ENCODE measurements at places on chromosomes 1 and 21. TPM values are rescaled to one million over a fixed set of nuclear protein-coding genes. Genes with fewer than 3 reads are reported as not detected.
A peak's percentile ranks its signal among the peaks of the same experiment; 100 is the strongest.

GRCh38 chr1:43121256-43121900 is 50.7 kb downstream of the EBNA1BP2 start:
- no peaks in the 10 kb centered on the region for H3K27me3 ChIP-seq
- no peak overlapping the region for H3K4me3 ChIP-seq
- H3K36me3 ChIP-seq = no peaks in the 10 kb centered on the region
- no peaks in the 10 kb centered on the region for H3K4me1 ChIP-seq
- DNase-seq = no peak

GRCh38 chr1:50978144-50978851 is 8.3 kb downstream of the CDKN2C start:
- H3K27me3 ChIP-seq = peaks cover 76% of the 10 kb centered on the region
- peak overlapping the region; percentile 55 for H3K27ac ChIP-seq
- DNase-seq = peak; percentile 51
- peak overlapping the region; percentile 58 for H3K4me3 ChIP-seq
- H3K36me3 ChIP-seq = peaks cover 8% of the 10 kb centered on the region
- peaks cover 22% of the 10 kb centered on the region for H3K4me1 ChIP-seq

DNA sequence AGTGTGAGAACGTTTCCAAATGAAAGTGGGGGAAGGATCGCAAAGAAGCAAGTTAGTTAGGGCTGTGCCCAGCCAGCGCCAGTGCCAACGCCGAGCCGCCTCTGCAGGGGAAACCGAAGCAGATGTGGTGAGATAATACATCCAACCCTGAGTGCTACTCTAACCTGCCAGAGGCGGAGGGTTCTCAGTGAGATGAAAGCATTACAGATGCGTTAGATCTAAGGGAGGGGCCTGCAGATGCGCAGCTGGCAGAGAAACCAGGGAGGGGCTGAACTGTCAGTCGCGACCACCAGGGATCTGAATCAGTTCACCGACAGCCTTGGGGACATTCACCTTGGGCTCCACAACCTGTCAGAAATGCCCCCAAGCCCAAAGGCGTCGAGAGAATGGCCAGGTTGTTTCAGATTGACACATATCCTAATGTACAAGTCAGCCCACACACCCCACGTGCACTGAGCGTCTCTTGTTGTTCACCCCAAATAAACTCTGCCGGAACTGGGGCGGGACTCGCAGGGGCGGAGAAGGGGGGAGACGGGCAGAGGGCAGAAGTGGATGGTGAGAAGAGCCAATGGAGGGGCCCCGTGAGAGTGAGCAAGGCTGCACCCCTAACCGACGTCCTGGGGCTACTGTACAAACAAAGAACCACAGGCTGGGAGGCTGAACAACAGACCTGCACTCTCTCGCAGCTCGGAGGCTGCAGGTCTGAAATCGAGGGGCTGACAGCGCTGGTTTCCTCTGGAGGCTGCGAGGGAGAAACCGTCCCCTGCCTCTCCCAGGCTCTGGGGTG is 8.7 kb upstream of the UMODL1 start:
- peaks cover 20% of the 10 kb centered on the region for H3K4me1 ChIP-seq
- H3K4me3 ChIP-seq = peak overlapping the region; percentile 68
- no peaks in the 10 kb centered on the region for H3K27me3 ChIP-seq
- no peaks in the 10 kb centered on the region for H3K36me3 ChIP-seq

- H3K4me1 ChIP-seq = no peaks in the 10 kb centered on the region
- no peaks in the 10 kb centered on the region for H3K36me3 ChIP-seq
- H3K4me3 ChIP-seq = no peak overlapping the region
- no peak overlapping the region for H3K27ac ChIP-seq
- no peak for DNase-seq
- no peaks in the 10 kb centered on the region for H3K27me3 ChIP-seq
These were observed 65.5 kb downstream of the MAN1C1 start for GRCh38 chr1:25682059-25682601.

DNA sequence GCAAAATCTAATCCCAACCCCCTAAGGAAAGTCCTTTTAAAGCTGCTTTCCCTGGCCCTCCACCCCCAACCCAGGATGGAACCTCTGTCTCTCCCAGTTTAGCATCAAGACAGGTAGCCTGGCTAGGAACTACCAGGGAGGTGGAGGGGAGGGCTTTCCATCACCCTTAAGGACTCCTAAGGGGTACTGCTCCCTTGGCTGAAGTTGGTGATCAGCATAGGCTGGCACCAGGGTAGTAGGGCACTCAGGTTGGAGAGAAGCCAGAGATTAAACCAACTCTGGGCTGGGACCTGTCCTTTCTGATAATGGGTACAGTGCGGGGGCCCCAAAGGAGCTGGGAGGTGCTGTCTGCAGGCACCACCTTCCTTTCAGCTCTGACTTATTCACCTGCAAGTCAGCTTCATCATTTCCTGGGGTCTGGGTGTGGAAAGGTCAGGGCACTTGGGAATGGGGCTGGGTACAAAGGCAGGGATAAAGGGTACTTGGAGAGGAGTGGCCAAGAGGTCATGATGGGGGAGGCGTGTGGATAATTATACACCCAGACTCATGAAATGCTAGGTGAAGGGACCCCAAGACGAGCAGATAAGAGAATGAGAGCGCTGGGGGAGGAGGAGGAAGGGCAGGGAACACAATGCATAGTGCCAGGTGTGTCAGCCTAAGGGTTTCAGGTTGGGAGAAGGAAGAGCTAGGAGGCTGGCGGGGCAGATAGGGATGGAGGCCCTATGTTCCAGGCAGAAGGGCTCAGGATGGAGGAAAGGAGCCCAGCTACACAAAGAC is 1.2 kb downstream of the ARHGEF2 start:
- no peak for DNase-seq
- H3K4me3 ChIP-seq = peak overlapping the region; percentile 97
- peak overlapping the region; percentile 91 for H3K27ac ChIP-seq
- H3K27me3 ChIP-seq = no peaks in the 10 kb centered on the region
- peaks cover 84% of the 10 kb centered on the region for H3K4me1 ChIP-seq

DNA sequence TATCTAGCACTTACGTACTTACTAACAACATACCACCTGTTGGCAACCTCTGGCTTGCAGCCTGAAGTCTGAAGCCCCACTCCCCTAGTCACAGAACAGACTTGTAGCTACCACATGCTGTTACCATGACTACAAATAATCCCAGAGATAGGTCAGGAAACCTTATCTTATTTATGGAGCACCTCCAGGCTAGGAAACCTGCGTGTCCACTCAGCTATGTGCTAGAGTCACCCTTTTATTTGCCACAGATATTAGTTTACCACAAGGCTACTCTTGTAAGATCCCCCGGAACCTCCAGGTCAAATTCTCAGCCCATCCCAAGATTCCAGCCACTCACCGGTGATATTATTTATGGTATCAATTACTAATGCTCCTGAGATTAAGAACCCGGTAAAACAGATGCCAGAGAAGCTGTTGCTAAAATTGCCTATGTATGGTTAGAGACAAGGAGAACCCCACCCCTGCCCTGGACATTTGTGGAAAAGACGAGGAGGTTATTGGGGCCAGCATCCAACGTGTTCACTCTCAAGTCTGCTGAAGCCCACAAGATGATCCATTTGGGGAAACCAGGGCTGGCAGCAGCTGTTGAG is 116.5 kb downstream of the TBX15 start:
- no peaks in the 10 kb centered on the region for H3K27me3 ChIP-seq
- H3K27ac ChIP-seq = no peak overlapping the region
- no peak for DNase-seq
- no peaks in the 10 kb centered on the region for H3K36me3 ChIP-seq
- no peak overlapping the region for H3K4me3 ChIP-seq

DNA sequence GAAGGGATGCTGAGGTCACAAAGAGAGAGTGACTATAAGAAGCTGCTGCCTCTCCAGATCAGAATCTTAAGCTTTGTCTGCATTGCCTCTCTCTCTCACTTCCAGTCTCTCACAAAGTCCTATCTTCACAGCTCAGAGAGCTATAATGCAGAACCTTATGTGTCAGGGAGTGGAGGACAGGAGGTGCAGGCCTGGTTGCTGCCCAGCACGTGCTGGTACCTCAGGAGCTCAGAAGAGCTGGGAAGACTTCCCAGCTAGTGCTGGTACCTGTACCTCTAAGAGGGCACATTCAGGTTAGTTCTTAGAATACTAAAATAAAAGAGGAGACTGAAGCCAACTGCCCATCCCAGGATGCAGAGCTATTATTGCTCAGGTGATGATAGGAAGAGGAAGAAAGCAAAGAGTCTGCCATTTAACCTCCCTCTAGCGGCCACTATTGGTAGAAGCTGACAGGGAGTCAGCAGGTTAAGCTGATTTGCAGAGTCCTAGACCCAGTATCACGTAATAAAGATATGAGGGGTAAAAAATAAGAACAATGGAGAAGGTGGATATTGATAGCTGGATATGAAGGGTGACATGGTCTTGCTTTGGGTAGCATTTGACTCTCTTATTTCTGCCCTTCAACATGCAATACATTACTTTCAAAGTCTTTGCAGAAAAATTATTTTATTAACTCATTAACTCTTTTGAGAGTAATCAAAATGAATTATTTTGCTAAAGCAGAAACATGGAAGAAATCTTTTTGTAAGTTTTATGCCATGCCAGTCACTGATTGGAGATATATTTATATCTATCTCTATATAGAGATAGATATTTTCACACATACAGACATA is 138.1 kb upstream of the HMCN1 start:
- no peaks in the 10 kb centered on the region for H3K36me3 ChIP-seq
- H3K4me1 ChIP-seq = no peaks in the 10 kb centered on the region
- H3K4me3 ChIP-seq = no peak overlapping the region
- H3K27ac ChIP-seq = no peak overlapping the region
- DNase-seq = peak; percentile 28

GRCh38 chr1:167076136-167076710 is 14.0 kb downstream of the GPA33 start:
- no peaks in the 10 kb centered on the region for H3K27me3 ChIP-seq
- no peaks in the 10 kb centered on the region for H3K36me3 ChIP-seq
- H3K4me1 ChIP-seq = no peaks in the 10 kb centered on the region
- no peak overlapping the region for H3K27ac ChIP-seq
- DNase-seq = no peak

DNA sequence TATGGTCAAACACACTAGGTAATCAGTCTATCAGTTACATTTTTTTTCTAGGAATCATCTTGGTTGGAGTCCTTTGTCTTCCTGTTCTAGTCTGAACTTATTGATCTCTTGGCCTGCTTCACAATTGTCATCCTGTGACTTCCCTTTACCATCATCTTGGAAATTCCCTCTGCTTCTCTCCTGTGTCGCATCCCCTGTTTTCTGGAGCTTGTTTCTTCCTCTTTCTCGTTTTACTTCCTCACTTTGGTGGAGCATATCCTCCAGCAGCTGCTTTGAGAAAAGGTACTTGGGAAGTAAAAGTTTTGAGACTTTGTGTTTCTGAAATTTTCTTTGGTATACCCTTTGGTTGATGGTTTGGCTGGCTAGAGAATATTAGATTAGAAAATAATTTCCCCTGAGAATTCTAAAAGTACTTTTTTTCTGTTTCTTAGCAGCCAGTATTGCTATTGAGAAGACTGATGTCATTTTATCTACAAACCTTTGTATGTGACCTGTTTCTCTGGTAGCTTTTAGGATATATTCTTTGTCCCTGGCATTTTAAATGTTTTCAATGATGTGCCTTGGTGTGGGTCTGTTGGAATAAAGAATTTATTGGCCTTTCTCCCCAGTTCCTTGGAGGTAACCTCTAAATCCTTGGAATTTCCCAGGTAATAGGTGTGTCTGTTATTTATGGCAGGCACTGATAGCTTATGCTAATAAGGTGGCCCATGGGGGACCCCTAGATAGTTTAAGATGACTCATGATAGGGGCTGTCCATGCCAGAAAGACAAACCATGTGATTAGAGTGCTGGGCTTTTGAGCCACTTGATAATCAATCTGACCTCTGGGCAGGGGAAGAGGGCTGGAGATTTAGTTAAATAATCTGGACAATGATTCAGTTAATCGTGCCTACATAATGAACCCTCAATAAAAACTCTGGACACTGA is 6.1 kb upstream of the MYCL start:
- H3K4me3 ChIP-seq = no peak overlapping the region
- no peak for DNase-seq
- H3K27me3 ChIP-seq = peaks cover 23% of the 10 kb centered on the region
- H3K27ac ChIP-seq = no peak overlapping the region
- H3K4me1 ChIP-seq = no peaks in the 10 kb centered on the region

The FCGR3A gene
- 9.0 TPM for total RNA-seq

The SDHC gene
- 19.8 TPM for total RNA-seq

The CLDN14 gene
- 0.14 TPM for total RNA-seq

The CELA2A gene
- total RNA-seq = 0.14 TPM

Measured in thymus (tissue), 14 donors.